ENCODE measurements at places on chromosomes 12 and 14. TPM values are rescaled to one million over a fixed set of nuclear protein-coding genes. Genes with fewer than 3 reads are reported as not detected.

The ARMH4 gene
- 0.95 TPM for total RNA-seq

The FBXW8 gene
- 5.0 TPM for total RNA-seq

The PRICKLE1 gene
- 2.5 TPM for total RNA-seq

The ADAMTS20 gene
- total RNA-seq = not detected

The KANSL2 gene
- 59.4 TPM for total RNA-seq

The SCN8A gene
- total RNA-seq = 0.21 TPM

The POP5 gene
- total RNA-seq = 19.4 TPM

The TOMM20L gene
- not detected for total RNA-seq

The ANKRD33 gene
- total RNA-seq = not detected

The CIROP gene
- total RNA-seq = not detected

The OTX2 gene
- total RNA-seq = not detected

The CCDC38 gene
- total RNA-seq = not detected

The ZBTB42 gene
- total RNA-seq = 7.0 TPM

The AICDA gene
- total RNA-seq = not detected

The LTBP2 gene
- 11.8 TPM for total RNA-seq

The SERPINA9 gene
- not detected for total RNA-seq

The PLD4 gene
- not detected for total RNA-seq

The LBHD2 gene
- total RNA-seq = not detected

The OR4E2 gene
- not detected for total RNA-seq

The GPR135 gene
- 1.7 TPM for total RNA-seq

The CLEC7A gene
- total RNA-seq = 1.6 TPM

The MYH6 gene
- 44.1 TPM for total RNA-seq

The HSPA2 gene
- 25.0 TPM for total RNA-seq

The LRP1-AS gene
- total RNA-seq = not detected

The FAM90A1 gene
- 0.58 TPM for total RNA-seq

The MYF5 gene
- total RNA-seq = 4.7 TPM

The IL26 gene
- not detected for total RNA-seq

The CLEC4A gene
- total RNA-seq = not detected

The ATP2B1 gene
- 30.1 TPM for total RNA-seq

The SIRT4 gene
- 3.5 TPM for total RNA-seq

The KSR2 gene
- not detected for total RNA-seq

The KERA gene
- total RNA-seq = not detected

The CCDC197 gene
- total RNA-seq = 3.1 TPM

The C12orf42 gene
- total RNA-seq = not detected

The ADAM20 gene
- total RNA-seq = 0.27 TPM

The RNF212B gene
- not detected for total RNA-seq

The AQP2 gene
- total RNA-seq = not detected

The DLK1 gene
- 12.1 TPM for total RNA-seq

The PTPRR gene
- 0.23 TPM for total RNA-seq

The BDKRB1 gene
- total RNA-seq = not detected

The ABCC9 gene
- total RNA-seq = 90.5 TPM

The TAS2R42 gene
- not detected for total RNA-seq

The DENND5B gene
- 24.3 TPM for total RNA-seq

The GPR65 gene
- total RNA-seq = 0.24 TPM

The KRR1 gene
- total RNA-seq = 46.1 TPM

The UBR7 gene
- total RNA-seq = 11.9 TPM

The DPPA3 gene
- not detected for total RNA-seq

The SIX6 gene
- total RNA-seq = 0.22 TPM

Measured in psoas muscle (tissue), 8 donors.